ENCODE measurements at places on chromosomes 3 and 15.

DNA sequence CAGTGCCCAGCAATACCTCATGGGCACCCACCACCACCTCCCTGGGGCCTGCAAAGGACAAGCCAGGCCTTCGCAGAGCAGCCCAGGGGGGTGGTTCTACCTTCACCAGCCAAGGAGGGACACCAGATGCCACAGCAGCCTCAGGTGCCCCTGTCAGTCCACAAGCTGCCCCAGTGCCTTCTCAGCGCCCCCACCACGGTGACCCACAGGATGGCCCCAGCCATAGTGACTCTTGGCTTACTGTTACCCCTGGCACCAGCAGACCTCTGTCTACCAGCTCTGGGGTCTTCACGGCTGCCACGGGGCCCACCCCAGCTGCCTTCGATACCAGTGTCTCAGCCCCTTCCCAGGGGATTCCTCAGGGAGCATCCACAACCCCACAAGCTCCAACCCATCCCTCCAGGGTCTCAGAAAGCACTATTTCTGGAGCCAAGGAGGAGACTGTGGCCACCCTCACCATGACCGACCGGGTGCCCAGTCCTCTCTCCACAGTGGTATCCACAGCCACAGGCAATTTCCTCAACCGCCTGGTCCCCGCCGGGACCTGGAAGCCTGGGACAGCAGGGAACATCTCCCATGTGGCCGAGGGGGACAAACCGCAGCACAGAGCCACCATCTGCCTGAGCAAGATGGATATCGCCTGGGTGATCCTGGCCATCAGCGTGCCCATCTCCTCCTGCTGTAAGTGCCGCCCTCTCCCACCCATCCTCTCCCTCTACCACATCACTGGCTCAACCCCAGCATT is 19.2 kb upstream of the BFSP2 start:
- H3K4me1 ChIP-seq = no peaks in the 10 kb centered on the region
- no peaks in the 10 kb centered on the region for H3K36me3 ChIP-seq
- no peak for DNase-seq

DNA sequence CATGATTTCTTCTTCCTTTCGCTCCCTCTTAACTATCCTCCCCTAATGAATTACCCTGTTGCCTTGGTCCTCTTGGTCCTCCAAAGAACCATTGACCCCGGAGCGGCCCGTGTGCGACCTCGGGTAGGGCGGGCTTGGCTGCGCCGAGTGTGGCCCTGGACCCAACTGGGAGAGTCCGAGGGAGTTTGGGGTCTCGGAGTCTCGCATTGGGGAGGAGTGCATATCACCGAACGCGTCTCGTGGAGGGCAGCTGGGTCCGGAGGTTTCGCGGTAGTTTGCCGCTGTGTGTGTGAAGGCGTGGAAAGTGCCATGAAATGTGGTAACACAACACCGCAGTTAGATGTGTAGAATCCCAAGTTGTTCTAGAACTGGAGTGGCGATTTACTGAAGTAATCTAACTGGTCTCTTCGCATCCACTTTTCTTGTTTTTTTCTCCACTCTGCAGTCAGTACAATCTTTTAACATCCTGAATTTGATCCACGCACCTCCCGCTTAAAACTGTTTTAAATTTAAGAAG is 363 bp downstream of the GTF2E1 start:
- H3K27ac ChIP-seq = peak overlapping the region; percentile 96
- peaks cover 6% of the 10 kb centered on the region for H3K36me3 ChIP-seq
- no peaks in the 10 kb centered on the region for H3K27me3 ChIP-seq
- peak overlapping the region; percentile 76 for H3K4me3 ChIP-seq

DNA sequence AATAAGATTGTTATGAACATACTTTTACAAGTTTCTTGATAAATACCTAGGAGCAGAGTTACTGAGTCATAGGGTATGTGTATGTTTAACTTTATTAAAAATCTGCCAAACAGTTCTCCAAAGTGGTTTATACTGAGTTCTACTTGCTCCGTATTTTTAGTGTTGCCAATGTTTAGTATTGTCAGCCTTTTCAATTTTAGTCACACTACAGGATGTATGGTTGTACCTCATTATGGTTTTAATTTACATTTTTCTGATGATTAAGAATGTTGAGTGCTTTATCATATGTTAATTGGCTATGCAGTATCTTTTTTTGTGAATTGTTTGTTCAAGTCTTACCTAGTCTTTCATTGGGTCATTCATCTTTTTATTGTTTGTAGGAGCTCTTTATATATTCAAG is 4.3 kb downstream of the TMOD3 start:
- DNase-seq = no peak
- peaks cover 44% of the 10 kb centered on the region for H3K4me1 ChIP-seq
- H3K27me3 ChIP-seq = no peaks in the 10 kb centered on the region
- no peak overlapping the region for H3K27ac ChIP-seq
- H3K36me3 ChIP-seq = no peaks in the 10 kb centered on the region

- H3K27ac ChIP-seq = no peak overlapping the region
- no peaks in the 10 kb centered on the region for H3K36me3 ChIP-seq
- H3K27me3 ChIP-seq = no peaks in the 10 kb centered on the region
Observed at GRCh38 chr3:68787106-68787626, 145.2 kb downstream of the TAFA4 start.

GRCh38 chr3:18252578-18252977 is 172.6 kb downstream of the SATB1 start:
- no peaks in the 10 kb centered on the region for H3K27me3 ChIP-seq
- no peak for DNase-seq
- no peak overlapping the region for H3K27ac ChIP-seq
- no peaks in the 10 kb centered on the region for H3K36me3 ChIP-seq
- H3K4me1 ChIP-seq = no peaks in the 10 kb centered on the region
- H3K4me3 ChIP-seq = no peak overlapping the region

Measured in transverse colon (tissue), 4 donors.